ENCODE measurements at places on chromosomes 12 and 14.

DNA sequence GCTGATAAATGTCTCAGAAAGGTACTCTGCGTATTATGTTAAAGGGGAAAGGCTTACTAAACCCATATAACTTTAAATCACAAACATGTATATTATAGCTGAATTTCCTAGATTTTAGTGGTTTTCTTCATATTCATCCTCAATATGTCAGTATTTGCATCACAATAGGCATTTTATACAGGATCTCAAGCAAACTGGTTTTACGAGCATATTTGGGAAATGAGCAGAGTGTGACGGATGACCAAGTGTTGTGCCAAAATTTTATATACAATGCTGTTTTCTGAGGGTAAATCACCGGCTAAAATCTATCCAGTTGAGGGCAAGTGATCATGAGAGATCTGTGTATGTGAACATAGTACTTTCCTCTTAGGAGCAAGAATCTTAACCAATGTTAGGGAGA lies 8.4 kb downstream of the CPM start:
- no peak for DNase-seq

DNA sequence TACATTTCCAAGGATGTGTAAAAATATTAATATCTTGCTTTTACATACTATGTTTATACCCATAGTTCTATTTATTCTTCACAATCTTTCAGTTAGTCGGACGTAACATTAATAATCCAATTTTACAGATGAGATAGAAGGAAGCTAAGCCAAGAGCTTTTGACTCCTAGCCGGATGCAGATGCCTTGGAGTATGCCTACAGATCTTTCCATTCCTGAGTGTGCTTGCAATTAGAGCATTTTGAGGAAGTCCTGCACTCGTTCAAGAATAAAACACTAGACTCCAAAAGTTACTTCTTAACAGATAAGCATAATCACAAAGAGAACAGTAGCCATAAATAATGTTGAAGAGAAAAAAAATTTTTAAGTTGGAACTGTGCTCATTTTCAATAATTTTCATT lies 337.6 kb upstream of the CLEC14A start:
- DNase-seq, result no peak

- DNase-seq, result no peak
Measured at GRCh38 chr12:77767756-77768343, 62.8 kb upstream of the NAV3 start.

DNA sequence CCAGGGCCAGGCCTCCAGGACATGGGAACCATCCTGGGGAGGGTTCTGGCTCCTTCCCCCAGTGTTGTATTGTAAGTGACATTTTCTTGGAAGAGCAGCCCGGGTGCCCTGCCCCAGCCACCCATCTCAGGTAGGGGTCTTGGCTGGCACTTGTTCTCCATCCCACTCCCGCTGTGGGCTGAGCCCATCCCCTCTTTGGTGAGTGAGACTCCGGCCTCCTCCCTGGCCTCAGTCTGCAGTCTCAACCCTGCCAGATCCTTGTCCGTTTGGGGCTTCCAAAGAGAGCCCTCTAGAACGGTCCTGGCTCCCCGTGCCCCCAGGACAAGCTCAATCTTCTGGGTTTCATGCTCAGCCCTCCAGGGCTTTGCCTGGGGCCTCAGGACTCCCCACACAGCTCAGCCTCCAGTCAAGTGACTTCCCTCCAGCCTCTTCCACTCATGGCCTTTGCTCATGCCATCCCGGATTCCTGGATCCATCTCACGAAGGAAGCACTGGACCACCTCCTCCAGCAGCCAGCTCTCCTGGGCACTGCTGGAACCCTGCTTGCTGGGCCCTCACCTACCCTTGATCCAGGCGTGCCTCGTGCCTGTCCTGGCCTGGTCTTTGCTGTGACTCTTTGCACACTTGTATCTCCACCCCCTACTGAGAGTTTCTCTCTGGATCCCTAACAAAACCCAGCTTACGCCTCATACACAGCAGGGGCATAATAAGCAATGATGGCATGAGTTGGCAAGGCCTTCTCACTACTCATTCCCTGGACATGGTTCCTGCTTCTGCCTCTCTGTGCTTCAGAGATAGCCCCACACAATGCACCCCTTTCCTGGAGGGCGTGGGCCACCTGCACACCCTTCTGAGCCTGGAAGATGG lies 297.4 kb upstream of the RTL1 start:
- DNase-seq, result no peak

GRCh38 chr14:59543873-59544272 lies 32.7 kb downstream of the CCDC175 start:
- DNase-seq, result no peak

- DNase-seq, result no peak
Measured at GRCh38 chr12:9079082-9079481, 36.6 kb downstream of the A2M start.

- DNase-seq, result no peak
Measured at GRCh38 chr12:127606476-127607015, 660.4 kb upstream of the TMEM132C start.

GRCh38 chr12:84719997-84720396 lies 192.6 kb downstream of the SLC6A15 start:
- no peak for DNase-seq

GRCh38 chr14:68305738-68306137 lies 486.2 kb downstream of the RAD51B start:
- DNase-seq, result no peak

GRCh38 chr12:123010110-123010509 lies 29.6 kb downstream of the ARL6IP4 start:
- DNase-seq, result no peak

DNA sequence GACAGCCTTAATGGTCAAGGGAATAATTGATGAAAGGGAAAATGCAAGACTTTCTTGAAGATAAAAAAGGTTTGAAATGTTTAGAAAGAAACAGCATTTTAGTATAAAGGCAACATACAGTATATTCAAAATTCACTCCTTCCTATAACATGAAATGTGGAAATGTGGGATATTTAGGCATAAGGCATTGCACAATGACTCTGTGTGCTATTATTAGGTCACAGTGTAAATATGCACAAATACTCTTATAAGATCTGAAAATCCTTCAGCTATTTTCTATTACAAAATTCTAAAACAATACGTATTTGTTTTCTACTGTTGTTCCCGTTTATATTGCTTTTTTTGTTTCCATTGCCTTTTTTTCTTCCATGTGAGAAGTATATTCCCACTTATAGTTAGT lies 127.7 kb downstream of the SLC16A7 start:
- no peak for DNase-seq

- DNase-seq, result no peak
Measured at GRCh38 chr12:130572553-130572952, 143.5 kb downstream of the RIMBP2 start.

DNA sequence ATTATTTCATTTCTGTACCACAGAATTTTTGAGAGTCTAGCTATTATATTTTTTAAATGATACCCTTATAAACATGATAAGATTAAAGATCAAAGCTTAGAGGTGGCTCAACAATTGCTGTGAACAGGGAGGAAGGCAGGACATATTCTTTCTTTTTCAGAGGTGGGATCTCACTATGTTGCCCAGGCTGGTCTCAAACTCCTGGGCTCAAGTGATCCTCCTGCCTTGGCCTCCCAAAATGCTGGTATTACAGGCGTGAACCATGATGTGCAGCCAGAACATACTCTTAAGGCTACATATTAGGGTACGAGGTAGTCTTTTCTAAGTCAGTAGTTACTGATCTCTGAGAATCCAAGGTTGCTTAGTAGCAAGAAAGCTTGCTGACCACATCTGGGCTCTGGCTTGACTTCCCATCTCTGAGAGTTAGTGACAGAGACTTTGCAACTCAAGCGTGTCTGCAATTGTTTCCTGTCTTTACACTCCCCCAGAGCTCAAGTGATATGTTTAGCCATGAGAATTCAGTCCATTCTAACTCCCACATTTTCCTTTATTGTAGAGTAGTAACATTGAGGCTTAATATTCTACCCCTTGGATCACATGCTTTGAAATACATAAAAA lies 8.6 kb downstream of the RAB5B start:
- DNase-seq, result no peak

DNA sequence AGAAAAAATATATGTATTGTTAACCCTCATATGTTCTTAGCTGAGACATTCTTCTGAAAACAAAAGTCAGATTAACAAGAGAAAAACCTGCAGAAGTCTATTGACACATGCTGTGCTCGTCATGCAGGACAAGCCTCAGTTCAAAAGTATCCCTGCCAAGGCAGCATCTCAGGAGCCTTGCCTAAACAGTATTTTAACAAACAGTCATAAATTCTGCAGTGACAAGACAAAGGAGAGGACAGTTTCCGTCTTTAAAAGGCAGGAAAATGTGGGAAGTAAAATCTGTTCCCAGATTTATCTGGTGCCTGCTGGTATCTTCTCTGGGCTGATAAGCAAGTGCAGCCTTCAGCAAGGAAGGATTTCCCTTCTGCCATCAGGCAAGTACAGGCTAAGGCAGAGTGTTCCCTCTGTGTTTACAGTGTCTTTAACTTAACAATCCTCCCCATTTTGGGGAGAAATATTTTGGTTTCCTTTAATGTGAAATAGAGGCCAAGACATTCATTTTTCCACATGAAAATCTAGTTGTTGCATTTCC lies 480.2 kb upstream of the CCDC196 start:
- DNase-seq, result no peak

DNA sequence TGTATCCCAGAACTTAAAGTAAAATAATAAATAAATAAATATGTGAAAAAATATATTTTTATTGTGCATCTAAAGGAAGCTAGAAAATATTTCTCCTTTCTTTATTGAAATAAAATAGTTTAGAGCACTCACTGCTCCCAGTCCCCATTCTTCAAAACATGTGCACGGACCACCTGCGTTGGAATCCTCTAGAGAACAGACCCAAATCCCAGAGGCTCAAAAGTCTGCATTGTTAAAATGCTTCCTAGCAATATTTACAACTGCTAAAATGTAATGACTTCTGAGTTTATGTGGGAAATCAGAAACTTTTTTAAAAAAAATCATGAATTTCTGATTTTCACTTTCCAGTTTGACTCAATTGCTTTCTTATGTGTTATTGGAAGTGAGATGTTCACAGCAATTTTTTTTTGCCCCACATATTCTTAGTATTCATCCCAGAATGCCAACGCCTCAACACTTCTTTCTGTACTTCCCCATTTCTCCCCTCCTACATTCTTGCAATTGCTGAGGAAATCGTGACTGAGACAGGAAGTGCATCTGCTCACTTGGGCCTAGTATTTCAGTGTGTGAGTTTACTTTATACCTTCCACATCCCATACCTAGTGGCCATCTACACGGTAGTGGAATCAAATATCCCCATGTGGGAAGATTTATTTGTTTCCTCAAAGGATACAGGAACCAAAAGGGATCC lies 116.0 kb upstream of the FLRT2 start:
- no peak for DNase-seq

DNA sequence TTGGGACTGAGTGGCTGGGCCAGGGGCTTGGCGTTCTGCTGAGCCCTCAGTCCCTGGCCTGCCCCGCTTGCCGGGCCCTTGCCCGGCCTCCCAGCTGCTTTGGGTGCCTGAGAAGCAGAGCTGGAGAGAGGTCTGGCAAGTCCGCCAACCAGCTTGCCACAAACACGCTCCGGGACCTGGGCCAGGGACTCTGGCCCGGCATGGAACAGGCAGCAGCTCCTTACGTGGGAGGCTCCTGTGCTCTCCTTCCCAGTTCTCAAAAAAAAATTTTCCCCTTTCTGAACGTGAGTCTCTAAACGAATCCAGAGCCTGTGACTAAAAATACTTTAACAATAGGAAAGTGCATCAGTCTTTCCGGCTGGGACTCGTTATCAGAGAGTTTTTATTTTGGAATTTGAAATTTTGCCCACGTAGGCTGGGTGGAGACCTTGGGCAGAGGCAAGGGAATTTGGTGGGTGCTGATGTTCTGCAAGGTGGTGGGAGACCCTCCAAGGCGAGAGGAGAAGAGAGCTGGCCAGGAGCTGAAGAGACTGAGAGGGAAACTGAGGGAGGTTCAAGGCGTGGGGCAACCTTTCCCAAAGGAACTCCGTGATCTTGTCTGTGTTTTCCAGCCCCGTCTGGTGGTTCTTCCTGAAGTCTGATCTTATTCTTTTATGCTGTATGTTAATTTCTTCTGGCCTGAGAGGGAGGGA lies 6.8 kb upstream of the NR4A1 start:
- no peak for DNase-seq

DNA sequence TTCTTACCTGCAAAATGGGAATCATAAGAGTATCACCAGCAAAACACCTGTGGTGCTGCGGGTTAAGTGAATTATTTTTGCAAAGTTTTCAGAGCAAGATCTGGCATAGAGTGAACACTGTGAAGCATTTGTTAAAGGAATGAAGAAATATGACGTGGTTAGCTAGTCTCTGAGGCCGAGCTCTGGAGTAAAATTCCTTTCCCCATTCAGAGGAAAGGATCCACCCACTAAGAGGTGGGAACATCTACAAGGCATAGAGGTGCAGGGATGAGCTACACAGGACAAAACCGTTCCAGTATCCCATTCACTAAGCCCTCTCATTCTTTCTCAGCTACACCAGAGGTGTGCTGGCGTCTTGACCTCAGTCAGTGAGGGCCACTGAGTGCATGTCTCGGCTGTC lies 48.5 kb downstream of the JAG2 start:
- DNase-seq, result no peak

DNA sequence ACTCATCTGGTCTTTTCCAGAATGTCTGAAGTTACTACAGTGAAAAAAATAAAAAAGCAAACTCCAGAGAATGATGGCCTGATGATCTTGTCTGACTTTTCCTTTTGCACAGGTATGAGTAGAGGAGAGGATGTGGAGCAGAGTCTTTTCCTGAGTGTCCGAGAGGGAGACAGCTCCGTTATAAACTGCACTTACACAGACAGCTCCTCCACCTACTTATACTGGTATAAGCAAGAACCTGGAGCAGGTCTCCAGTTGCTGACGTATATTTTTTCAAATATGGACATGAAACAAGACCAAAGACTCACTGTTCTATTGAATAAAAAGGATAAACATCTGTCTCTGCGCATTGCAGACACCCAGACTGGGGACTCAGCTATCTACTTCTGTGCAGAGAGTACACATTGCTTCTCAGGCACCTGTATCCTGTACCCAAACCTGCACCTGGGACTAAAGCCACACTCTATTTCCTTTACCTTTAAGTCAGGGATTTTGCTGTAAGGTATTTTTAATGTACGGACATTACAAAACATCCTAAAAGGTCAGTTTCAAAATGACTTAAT lies 75.8 kb upstream of the OR4E1 start:
- DNase-seq, result no peak

GRCh38 chr14:75523771-75524171 lies 1.5 kb downstream of the BATF start:
- no peak for DNase-seq

Data from activated naive CD8-positive, alpha-beta T cell treated with anti-CD3 and anti-CD28 coated beads, Interleukin-2, amount 50 U/mL, for 24 hours (primary cell).